ENCODE measurements at places on chromosomes 7 and 10.

DNA sequence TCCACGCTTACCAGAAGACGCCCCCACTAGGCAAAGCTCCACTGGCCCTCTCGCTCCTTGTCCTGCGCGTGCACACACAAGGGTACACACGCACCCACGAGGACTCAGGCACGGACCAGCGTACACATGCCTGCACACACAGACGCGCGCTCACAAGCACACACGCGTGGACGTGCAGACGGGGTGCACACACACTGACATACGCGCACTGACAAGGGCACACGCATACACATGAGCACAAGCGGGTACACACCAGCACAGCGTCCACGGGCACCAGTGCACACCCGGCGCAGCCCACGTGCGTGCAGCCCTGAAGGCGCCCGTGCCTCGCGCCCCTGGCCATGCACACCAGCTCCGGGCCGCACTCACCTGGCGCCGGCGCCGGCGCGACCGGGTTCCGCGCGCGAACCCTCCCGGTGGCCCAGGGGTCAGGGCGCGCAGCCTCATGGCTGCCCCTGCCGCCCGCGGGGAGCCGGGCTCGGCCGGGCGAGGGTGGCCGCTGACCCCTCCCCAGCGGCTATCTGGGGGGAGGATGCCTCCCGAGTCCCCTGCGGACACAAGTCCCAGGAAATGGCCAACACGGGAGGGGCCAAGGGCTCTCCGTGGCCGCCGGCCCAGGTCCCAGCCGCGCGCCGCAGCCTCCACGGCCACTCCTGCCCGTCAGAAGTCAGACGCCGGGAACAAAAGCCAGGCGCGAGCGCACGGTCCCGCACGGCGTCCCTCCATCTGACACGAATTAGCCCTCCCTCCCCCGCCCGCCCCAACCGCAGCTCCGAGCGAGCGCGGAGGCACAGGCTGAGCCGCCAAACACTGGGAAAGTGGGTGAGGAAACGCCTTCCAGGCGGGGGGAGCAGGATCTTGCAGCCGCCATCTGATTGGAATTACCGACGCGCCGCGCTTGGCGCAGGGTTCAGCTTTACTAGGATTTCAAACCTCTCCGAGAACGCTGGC is 45.0 kb downstream of the TNS3 start:
- DNase-seq: no peak

DNA sequence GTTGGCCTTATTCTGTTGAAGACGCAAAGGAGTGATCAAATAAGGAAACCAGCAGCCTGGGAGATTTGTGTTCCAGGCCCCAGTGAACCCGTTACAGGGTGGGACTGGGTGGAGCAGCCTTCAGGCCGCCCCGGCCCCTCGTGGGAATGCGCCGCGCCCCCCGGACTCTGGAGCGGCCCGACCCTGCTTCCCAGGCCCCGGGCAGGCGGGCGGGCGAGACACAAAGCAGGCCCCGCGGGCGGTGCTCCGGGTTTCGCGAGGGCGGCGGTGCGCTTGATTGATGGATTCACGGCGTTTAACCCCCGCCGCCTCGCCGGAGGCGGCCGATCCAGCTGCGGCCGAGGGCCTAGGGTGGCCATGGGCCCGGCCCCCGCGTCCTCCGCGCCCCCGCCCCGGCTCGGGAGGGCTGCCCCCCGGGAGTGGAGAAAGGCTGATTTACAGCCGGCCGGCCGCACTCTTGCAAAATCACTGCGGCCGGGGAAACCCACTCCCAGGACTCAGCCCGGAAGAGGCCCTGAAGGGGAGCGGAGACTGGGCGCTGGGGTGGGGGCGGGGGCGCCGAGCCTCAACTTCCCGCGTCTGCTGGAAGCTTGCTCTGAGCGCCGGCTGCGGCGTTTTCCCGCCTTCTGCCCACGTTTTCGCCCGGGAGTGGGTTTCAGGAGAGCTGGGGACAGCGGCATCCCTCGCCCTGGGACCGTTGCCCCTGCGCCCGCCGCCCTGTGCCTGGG is 299.6 kb upstream of the NFE2L3 start:
- peak; percentile 50 for DNase-seq

DNA sequence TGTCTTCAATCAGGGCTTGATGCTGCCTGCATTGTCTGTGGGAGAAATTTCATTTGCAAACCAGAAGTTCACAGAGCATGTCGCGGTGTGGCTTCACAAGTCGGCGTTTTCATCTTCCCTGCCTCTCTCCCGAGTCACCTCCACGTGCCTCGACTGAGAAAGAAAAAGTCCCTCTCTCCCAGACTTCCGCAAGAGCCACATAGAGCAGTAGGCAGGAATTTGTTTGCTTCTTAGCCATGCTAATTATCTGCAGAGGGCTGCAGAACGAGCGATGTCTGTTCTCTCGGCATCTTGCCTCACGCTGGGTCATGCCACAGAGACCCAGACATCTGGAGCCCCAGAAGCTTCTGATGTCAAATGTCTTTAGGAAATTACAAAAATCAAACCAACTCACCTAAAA is 272.2 kb downstream of the TCF7L2 start:
- DNase-seq: no peak

GRCh38 chr7:77281780-77282478 is 82.3 kb upstream of the FGL2 start:
- DNase-seq: no peak

GRCh38 chr7:7265081-7266075 is 83.0 kb downstream of the C1GALT1 start:
- no peak for DNase-seq

- no peak for DNase-seq
Measured at GRCh38 chr10:78207216-78207615, 173.6 kb downstream of the RPS24 start.

GRCh38 chr10:42477170-42477569 is 161.2 kb downstream of the ZNF33B start:
- DNase-seq: no peak

GRCh38 chr10:43706166-43706565 is 57.5 kb upstream of the ZNF32 start:
- DNase-seq: peak; percentile 16

GRCh38 chr10:79182781-79183467 is 114.2 kb downstream of the ZMIZ1 start:
- no peak for DNase-seq

DNA sequence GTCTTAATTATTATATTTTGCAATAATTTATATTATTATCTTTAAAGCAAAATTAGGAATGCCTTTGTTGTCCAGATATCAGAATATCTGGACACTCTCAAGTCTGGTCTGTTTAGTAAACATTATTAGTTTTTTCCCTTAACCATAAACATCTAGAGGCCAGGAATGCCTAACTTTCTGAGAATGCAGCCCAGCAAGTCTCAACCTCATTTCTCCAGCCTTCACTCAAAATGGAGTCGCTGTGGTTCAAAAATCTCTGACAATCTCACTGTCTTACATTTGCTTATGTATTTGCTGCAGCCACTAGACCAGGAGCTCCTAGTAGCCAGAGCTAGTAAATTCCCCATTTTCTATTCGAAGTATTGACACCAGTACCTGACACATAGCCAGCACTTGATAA is 49.7 kb upstream of the INHBA start:
- no peak for DNase-seq

- peak; percentile 26 for DNase-seq
Measured at GRCh38 chr10:132862485-132863420, 76.8 kb upstream of the NKX6-2 start.

GRCh38 chr7:39240864-39241263 is 263.2 kb downstream of the POU6F2 start:
- DNase-seq: no peak

DNA sequence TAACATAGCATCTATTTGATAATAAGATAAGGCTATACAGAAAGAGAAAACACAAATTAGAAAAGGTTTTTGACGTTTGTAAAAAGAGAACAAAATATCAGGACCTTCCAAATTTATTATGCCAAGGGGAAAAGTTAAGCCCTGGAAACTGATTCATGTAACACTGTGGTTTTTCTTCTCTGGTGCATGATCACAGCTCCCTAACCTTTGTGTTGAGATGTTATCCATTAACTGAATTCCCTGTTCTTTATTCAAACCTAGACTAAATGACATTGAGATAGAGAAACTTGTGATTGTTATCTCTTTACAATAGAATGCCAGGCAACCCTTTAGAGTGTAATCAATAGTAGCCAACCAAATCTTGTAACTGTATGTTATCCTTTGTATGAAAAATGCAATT is 141.5 kb upstream of the NRG3 start:
- no peak for DNase-seq

- no peak for DNase-seq
Measured at GRCh38 chr10:122308417-122309141, 37.5 kb downstream of the BTBD16 start.

DNA sequence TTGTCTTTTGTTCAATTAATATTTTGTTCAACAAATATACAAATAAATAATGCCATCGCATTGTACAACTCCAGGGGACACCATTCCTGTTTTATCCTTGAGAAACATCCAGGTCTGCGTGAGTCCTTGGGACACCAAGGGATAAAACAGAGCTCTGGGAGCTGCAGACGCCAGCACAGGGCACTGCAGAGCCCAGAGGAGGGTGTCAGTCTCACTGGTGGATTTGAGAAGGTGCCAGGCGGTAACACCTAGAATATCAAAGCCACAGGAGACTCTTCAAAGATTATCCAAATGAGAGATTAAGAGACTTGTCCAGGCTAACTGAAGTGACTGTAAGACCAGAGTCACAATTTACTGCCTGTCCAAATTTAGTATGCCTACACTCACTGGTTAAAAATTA is 55.3 kb downstream of the TEX36 start:
- no peak for DNase-seq

GRCh38 chr10:83886871-83887270 is 252.4 kb upstream of the GHITM start:
- no peak for DNase-seq

DNA sequence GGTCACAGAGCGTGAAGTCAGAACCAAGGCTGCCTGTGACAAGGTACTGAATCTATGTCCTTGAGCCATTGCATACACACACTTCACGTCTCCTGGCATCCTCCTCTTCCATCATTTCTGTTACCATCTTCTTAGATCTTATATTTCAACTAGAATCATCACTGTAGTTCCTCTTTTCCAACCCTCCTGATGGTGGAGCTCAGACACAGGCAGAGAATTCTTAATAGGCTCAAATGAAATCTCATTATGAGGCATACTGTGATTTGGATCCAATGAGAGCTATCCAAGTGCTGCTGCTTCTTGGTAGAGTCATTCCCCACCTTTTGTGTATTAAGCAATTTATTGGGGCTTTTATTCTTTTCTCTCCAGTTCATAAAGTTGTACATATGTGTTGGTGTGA is 113.2 kb downstream of the CALCR start:
- DNase-seq: no peak

GRCh38 chr10:131162211-131162610 is 149.3 kb downstream of the TCERG1L start:
- DNase-seq: no peak

DNA sequence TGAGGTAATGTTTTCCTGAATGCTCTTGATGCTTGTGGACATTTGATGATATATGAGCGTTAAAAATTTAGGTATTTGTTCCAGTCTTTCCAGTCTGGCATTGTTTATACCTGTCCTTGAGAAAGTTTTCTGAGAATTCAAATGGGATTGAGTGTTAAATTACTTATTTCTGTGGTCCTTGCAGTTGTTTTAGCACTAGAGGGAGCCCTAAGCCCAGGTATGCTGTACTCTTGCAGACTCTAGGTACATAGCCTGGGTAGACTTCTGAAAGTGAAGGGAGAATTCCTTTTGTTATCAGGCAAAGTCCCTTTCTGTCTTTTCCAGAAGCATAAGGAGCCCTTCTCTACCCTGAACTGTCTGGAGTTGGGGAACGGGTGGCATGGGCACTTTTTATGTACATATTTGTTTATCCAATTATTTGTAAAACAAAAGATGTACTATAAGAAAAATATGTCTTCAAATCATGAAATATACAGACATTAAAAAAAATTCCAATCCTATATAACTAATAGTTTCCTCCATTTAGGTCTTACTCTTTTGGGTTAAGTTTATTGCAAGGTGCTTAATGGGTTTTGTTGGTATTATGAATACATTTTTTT is 262.1 kb downstream of the ATRNL1 start:
- DNase-seq: peak; percentile 68

DNA sequence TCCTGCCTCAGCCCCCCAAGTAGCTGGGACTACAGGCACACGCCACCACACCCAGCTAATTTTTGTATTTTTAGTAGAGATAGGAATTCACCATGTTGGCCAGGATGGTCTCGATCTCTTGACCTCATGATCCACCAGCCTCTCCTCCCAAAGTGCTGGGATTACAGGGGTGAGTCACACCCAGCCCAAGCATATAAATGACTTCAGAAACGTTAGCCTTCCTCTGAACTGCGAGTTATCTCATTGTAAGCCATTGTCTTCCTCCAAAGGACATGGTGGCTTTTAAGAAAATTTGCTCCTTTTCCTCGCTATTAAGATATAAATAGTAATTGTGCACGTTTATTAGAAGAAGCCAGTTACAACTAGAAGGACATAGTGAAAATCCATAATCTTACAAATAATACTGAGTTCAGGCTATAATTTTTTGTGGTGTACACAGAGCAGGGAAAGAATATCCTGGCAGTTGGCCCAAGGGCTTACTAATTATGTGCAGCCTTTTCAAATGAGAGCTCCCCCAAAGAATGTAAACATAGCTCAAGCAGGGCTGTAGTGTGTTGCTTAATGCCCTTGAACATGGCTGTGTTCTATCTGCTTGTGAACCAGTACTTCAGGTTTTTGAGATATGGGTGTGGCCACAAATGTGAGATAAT is 495.8 kb downstream of the PARD3 start:
- DNase-seq: peak; percentile 60

DNA sequence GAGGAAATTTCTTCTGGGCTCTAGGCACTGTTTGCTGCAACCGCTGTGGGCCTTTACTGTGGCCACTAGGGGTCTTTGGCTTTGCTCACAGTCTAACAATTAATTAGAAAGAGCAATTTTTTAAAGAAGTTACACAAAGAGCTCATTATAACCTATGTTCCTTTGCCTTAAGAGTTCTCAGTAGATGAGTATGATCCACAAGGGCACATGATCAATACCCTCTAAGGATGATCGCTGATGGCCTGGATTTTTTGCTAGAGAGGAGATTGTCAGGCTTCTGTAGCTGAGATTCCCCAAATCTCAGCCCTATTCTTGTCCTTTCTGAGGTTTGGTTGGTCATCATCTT is 80.8 kb upstream of the RHOBTB1 start:
- DNase-seq: no peak

DNA sequence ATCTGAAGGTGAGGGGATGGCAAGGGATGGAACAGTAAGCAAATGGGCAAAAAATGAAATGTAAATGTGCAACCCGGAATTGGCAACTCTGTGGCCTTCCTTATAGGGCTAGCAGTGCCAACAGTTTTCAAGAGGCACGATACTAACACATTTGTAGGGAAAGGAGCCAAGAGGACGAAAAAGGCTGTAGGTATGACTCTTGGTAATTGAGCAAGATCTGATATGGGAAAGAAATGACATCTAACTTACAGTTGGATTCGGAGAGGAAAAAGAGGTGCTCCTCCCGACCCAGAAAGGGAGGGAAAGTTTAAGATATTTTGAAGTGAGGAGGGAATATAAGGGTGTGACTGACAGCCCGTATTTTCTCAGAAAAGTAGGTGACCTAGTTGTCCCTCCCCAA is 2.1 kb upstream of the CREM start:
- no peak for DNase-seq
